ENCODE measurements at places on chromosomes 2 and 18.
A peak's percentile ranks its signal among the peaks of the same experiment; 100 is the strongest.

DNA sequence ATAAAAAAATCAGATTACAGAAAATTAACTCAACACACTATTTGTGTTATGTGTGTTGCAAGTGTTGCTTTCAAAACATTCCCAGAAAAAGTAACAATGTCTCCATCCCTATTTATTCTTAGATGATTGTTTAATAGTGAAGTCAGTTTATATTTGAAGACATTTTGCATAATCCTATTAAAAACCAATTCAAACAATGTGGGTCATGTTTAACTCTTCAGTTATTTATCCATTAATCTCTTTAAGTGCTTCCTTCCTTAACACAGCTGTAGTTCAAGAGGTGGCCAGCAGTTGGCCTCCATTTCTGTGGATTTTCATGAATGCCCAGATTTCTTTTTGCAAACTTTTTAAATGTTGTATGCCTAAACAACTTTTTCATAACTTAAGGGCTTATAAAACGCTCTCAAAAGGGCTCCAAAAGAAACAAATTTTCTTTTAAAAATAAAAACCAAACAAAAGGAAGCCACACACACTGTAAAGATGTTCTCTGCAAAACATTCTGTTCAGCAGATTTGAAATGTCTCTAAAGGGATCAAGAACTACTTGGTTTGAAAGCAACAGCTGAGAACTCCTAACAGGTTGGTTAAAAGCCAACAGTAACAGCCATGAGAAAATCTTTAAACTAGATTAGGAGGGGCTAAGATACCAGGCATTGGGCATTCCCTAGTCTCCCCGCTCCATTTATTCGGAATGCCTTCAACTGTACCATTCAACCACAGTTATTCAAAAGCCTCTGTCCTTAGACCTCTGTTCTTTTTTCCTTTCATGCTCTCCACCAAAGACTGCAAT, 71.5 kb downstream of the THADA start:
- DNase-seq = no peak

GRCh38 chr2:20145497-20146193, 79.3 kb downstream of the SDC1 start:
- DNase-seq = no peak

DNA sequence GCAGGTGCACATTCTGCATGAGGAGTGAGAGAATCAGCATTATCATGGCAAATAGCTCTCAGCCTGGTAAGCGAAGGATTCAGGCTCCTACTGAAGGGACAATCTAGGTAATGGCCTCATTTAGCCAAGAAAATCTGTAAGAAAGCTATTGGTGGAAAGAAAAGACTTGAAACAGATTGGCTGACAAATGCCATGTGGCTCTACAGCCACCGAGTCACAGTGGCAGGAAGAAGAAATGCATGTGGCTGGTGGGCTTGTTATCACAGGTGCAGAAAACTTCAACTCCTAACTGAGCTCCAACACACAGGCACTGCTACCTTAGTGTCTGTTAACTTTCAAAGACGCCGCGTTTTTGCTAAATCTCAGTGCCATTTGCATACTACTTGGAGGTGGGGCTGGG, 60.6 kb upstream of the REV1 start:
- DNase-seq = no peak

GRCh38 chr2:16608661-16609643, 56.7 kb downstream of the CYRIA start:
- DNase-seq = peak; percentile 79

GRCh38 chr2:51093016-51093415, 61.1 kb upstream of the NRXN1 start:
- no peak for DNase-seq

GRCh38 chr2:53473775-53474311, 293.8 kb upstream of the CHAC2 start:
- no peak for DNase-seq

DNA sequence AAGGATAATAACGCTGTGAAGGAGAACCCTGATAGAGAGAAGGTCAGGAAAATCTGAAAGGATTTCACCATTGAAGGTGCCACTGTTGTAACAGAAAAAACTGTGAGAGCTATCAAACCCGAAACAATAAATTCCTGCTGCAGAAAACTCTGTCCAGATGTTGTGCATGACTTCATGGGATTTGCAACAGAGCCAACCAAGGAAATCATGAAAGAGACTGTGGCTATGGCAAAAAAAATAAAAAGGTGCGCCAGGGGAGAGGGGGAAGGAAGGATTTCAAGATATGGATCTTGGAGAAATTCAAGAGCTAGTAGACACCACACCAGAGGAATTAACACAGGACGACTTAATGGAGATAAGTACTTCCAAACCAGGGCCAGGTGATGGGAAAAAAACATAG, 88.0 kb downstream of the LDLRAD4 start:
- DNase-seq = no peak

DNA sequence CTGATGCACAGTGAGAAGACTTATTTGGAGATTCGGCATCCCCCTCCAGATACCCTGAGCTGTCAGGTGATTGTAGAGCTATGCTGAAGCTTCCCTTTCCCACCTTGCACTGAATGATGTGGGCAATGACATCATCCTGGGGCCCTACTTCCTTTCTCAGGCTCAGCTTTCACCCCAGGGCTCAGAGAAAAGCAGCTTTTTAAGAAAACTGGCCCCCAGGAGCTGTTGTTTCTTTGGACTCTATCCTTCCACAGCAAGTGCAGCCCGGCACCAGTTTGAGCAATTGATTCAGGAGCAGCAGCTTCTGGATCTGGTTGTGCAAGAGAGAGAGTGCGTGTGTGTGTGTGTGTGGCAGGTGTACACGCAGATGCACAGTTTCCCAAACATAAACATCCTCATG, 251.3 kb downstream of the ANAPC1 start:
- peak; percentile 32 for DNase-seq

DNA sequence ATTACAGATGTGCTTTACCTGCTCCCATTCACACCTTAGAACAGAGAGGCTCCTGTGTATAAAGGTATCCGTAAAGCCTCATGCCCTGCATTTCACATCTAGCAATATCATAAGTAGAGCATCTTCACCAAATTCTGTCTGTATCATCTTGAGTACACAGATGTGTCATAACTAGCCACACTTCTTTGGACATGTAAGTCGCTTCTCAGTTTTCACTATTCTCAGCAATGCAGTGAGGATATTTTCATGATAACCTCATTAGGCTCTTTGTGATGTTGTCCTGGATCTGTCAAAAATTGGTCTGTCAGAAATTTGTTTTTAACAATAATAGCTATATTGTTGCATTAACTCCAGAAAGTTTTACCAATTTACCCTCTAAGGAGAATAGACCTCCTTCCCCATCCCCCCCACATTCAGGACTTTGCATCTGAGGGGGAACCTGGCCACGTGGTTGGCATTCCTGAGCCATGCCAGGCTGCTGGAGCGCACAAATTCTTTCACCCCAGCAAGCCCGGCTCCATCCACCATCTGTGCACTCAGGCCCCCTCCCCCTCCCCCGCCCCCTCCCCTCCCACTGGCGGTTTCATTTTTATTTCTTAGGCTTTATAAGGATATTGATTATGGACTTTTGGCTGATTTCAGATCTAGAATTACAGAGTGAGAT, 34.1 kb downstream of the AGAP1 start:
- no peak for DNase-seq

- no peak for DNase-seq
These were observed 100.8 kb downstream of the MEIS1 start for GRCh38 chr2:66535574-66536289.

DNA sequence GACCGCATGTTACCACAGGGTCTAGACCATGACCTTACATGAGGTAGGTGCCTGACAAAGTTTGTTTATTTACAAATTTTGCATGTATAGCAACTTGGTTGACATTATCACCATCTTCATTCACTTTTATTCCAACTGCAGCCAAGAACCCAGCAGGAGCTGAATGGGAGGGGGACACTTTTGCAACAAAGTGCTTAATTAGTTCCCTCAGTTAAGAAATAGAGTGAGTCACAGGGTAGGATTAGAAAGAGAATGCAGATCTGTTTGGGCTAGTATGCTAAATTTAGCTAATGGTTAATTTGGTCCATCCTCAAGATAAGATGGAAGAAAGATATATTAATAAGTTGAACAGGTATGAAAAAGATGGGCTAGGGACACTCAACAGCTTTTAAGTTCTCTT, 678.9 kb downstream of the ARHGAP15 start:
- DNase-seq = no peak

GRCh38 chr18:12963069-12963468, 15.3 kb downstream of the SEH1L start:
- no peak for DNase-seq

DNA sequence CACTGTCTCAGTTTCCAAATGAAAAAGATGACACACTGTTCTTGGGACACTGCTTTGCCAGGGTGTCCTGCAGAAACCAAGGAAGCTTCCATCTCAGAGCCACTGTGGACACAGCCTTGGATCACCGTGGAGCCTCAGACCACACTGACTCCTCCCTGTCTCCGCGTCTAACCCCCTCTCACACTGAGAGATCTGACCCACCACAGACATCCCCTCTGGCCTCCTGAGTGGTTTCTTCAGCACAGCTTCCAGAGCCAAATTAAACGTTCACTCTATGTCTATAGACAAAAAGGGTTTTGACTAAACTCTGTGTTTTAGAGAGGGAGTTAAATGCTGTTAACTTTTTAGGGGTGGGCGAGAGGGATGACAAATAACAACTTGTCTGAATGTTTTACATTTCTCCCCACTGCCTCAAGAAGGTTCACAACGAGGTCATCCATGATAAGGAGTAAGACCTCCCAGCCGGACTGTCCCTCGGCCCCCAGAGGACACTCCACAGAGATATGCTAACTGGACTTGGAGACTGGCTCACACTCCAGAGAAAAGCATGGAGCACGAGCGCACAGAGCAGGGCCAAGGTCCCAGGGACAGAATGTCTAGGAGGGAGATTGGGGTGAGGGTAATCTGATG, 113.4 kb upstream of the PKDCC start:
- no peak for DNase-seq

- DNase-seq = no peak
These were observed 88.2 kb upstream of the MCFD2 start for GRCh38 chr2:47003641-47004427.

DNA sequence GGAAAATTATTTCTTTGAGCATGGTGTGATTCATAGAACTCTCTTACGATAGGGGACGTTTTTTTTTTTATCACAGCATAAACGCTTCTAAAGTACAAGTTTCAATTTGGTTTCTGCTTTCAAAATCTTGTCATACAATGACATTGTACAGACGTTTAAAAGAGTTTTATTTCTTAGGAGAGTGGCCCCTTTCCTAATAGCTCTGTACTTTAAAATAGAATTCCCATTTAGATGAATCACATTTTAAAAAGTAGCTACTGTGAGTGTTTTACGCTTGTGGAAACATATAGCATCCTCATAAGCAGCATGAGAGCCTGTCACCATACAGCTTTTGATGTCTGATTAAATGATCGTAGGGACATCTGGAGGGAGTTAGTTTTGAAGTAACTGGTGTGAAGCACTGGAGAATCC, 510.9 kb downstream of the PARD3B start:
- no peak for DNase-seq

All from CD4-positive, alpha-beta T cell treated with Interferon gamma for 1 hour (primary cell).